Calu3 (cell line): ENCODE measurements at places on chromosomes 2 and 18.

DNA sequence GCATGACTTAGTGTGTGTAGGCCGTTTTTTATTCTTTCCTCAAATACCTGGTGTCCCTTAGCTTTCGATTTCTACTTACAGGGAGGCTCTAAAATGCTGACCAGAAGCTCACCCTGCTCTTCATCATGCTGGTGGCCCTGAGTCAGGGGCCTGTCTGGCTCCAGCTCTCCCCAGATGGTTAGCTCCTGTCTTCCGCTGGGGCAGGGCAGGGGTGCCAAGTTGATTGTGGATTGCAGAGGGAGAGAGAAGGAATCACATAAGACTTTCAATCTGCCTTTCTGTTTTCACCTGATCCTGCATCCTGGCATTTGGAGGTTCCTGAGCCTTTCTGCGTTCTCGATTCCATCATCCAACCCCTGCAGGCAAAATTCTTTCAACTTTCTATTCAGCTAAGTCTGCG, 4.2 kb downstream of the CIB4 start:
- no peak for DNase-seq

- no peak for DNase-seq
These were observed 43.5 kb upstream of the ITSN2 start for GRCh38 chr2:24403832-24404212.

DNA sequence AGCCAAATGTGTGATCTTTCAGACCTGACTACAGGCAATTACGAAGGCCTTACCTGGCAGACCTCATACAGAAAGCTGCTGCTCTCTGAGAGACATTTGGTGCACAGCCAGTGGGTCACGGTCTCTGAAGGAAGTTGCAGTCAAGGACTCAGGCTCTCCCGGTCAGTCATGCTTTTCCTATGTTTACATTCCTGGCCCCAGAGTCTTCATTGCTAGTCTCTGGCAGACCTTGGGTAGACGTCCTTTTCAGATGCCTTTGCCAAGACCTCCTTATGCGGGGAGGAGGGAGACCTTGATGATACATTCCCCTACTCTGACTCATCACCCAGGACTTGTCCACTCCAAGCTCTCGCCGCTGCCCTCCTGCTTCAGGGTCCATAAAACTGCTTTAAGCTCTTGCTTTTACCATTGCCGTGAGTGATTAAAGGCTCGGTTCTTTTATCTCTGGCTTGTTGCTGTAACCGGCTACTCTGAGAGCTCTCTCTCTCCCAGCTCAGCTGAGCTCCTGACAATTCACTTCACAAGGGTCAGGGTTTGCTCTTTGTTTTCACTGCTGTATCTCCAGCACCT, 62.0 kb upstream of the SLC35F5 start:
- peak; percentile 50 for DNase-seq

GRCh38 chr2:74834792-74835755, 1.1 kb downstream of the HK2 start:
- DNase-seq: peak; percentile 73

DNA sequence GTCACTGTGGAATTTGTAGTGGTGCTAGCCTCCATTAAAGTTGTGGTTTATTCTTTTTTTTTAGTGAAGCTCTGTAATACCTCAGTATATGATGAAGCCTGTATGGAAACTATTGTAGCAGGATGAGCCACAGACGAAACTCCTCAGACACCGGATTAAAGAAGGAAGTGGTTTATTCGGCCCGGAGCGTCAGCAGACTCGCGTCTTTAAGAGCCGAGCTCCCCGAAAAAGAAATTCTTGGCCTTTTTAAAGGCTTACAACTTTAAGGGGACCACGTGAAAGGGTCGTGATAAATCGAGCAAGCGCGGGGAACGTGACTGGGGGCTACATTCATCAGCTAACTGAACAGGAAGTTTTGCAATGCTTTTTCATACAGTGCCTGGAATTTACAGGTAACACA, 8.1 kb upstream of the CCL20 start:
- no peak for DNase-seq

GRCh38 chr2:179195141-179195540, 69.5 kb downstream of the SESTD1 start:
- no peak for DNase-seq

GRCh38 chr18:43484710-43485109, 207.4 kb upstream of the SYT4 start:
- peak; percentile 8 for DNase-seq

DNA sequence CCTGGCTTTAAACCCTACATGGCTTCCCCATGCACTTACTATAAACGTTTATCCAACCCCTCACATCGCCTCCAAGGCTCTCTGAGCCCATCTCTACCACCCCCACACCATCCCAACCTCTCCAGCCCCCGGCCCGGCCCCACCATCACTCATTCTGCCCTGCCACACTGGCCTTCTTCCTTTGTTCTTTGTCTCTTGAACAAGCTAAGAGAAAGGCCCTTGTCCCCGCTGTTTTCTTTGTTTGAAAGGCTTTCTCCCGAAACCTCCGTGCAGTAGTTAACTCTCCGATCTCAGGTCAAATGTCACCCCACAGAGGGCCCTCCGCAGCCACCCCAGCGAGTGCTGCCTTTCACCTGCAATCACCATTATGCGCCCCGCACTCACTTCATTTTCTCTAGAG, 100.4 kb downstream of the AFF3 start:
- DNase-seq: no peak

DNA sequence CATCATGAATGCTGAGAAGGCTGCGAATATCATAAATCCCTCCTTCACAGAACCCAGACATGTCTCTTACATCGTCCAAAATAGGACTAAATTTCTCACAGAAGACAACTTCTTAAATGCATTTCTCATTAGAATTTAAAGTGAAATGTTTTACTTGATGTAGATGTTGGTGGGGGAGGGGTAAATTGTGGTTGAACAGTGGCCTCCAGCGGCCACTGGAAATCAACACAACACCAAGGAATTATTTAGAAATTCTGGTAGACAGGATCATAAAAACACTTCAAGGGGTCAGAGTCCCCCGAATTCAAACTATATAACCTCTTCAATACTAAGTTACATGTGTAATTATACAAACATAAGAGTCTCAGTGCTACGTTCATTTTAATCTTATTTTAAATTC, 135.9 kb downstream of the ABCA12 start:
- peak; percentile 22 for DNase-seq

GRCh38 chr2:101479810-101480209, 4.9 kb upstream of the RFX8 start:
- no peak for DNase-seq

DNA sequence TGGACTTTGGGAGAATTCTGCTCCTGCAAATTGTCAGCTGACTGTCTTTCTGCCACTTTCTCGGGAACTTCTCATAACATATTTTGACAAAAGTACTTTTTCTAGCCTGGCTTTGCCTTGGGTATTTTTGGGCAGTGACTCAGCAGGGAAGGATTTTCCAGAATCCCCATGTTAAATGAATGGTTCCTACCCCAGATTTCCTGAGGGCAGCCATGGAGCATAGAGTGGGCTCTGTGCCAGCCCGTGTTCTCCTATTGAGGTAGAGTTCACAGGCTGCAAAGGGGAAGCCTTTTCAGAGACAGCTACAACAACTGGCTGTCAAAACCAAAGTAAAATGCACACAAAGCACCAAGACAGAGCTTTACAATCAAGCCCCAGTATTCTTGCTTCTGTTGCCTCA, 59.8 kb downstream of the BMP10 start:
- DNase-seq: no peak

DNA sequence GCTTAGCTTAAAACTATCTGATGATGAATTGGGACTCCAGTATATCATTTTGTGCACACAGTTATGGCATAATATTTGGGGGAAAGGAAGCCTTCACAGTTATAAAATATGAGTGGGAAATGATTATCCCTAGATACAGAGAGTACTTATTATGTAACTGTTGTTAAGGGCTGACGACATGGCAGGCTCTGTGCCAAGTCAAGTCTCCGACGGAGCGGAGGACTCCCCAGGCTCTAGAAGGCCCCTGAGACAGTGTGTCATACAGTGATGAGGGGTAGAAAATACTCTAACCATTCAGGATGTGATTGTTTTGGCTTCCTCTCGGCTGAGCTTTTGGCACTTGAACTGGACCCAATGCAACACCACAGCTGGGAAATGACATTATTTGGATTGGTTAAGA, 211.8 kb downstream of the SLC8A1 start:
- no peak for DNase-seq

GRCh38 chr2:98356729-98357128, 10.5 kb downstream of the CNGA3 start:
- no peak for DNase-seq

DNA sequence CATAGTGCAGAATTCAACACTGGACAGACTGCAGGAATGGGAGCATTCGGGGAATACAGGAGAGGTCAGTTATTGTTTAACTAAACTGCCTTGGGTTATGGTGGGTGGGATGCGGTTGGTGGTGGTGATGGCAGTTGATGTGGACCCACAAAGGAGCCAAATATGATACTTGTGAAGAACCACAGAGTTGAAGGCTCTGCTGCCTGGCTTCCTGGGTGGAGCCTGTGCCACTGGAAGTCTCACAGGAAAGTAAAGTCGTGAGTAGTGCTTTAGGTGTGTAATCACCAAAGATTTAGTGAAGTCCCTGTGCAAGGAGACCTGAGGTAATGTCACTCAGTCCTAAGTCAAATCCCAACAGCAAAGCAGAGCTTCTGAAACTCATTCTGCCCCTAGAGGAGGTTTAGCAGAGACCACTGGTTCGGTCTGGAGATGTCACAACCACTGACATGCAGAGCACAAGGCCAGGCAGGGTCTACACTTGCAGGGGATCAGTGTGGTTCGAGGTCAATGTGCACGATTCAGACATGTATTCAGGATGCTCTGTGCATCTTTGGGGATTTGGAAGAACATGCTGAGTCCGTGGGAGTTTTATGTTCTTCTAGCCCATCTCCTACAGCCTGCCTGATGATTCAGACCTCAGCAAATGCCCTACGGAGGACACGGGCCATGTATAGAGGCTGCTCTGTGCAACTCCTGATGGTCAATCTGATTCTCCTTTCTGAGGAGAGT, 1150.9 kb downstream of the RPIA start:
- no peak for DNase-seq

GRCh38 chr2:169384816-169385215, 22.5 kb upstream of the LRP2 start:
- no peak for DNase-seq

DNA sequence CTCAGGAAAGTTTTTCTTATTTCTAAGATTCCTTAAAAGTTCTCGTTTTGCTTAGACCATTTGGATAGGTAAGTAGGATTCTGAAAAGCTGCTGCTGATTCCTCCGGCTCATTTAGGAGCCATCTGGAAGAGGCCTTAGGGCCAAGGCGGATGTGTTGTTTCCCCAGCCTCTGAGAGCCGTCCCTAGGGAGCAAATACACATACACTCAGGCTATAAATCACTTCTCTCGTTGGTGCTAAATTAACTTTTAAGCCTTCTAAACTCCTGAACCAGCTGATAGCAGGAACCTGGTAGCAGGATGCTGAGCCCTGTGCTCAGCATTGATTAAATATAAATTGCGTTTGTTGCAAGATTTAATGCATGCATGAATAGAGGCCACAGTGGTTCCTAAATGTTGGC, 109.8 kb downstream of the ADCYAP1 start:
- no peak for DNase-seq

GRCh38 chr2:36318547-36318946, 37.0 kb upstream of the CRIM1 start:
- no peak for DNase-seq

DNA sequence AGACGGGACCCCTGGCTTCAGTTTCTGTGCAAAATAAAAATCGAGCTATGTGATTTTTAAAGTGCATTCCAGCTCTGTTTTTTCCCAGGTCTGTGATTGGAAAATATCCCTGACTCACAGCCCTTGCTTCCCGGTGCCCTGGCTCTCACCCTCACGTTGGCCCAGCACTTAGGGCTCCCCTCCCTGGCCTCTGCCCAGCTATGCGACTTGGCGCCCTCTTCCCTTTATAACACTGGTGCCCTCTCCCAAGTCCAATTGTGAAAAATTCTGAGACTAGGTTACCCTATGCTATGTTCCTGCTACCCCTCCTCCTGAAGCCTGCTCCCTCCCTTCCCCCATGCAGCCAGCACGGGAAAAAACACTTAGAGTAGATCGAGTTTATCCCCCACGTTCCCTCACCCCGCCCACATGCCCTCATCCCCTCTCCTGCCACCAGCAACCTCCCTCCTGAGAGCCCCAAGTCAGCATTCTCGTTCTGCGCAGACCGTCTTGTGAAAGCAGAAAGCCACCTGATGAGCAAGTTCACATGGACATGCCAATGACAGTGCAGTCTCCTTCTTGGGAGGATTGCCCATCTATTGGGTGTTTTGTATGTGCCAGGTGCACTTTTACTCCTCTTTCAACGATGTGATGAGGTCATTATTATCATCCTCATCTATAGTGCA, 228.8 kb downstream of the VAPA start:
- peak; percentile 26 for DNase-seq

DNA sequence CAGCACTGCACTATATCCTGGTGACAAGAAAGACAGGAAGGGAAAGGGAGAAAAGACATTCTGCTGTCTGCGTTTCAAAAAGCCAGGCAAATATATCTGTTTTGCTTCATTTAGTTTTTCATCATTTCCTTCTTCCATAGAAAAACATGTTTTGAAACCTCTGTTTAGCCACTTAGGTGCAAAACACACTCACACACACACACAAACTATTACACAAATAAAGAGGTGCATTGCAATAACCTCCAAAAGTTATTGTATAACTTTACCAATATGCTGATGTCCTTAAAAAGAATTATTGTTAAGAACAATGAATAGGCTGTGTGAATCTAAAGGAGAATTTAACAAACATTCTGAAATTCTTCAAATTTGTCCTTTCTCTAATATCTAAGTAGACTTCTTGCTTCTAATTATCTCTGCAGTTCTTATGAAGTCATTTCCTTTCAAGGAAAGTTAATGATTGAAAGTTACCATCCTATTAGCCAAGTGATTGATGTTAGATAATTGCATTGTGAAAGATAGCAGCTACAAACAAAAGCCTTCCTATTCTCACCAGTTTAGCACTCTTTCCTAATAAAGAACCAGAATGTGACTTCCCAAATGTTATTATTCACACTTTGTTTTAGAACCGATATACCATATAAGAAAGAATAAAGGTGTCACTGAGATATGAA, 516.7 kb downstream of the KCNJ3 start:
- no peak for DNase-seq

GRCh38 chr2:73020657-73021370, 50.7 kb downstream of the SFXN5 start:
- DNase-seq: no peak

GRCh38 chr18:24766376-24766775, 305.9 kb downstream of the HRH4 start:
- no peak for DNase-seq

GRCh38 chr18:54150226-54150625, 74.2 kb downstream of the MBD2 start:
- DNase-seq: no peak

GRCh38 chr2:12727065-12727464, 10.3 kb downstream of the TRIB2 start:
- no peak for DNase-seq

GRCh38 chr18:78972930-78973331, 6.7 kb upstream of the SALL3 start:
- DNase-seq: no peak

- no peak for DNase-seq
These were observed 123.0 kb downstream of the ACAA2 start for GRCh38 chr18:49690312-49690711.
